Left ventricle myocardium inferior (tissue), 1 donor: ENCODE measurements at places on chromosomes 2 and 18.

DNA sequence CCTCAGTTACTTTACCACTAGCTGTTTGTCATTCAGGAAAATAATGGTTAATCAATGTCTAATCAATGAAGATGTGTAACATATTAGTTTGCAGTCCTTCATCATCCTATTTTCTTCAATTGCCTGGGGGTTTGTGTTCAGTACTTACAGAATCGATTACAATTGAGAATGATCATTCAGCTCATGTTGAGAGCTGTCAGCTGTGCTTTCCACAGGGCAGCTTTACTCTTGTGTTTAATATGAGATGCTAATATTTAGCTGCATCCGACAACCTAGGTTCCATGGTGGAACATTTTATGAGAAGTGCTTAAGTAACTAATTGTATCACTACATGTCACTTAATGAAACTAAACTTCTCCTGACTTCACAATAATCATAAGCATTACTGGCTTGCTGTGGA lies 191.9 kb downstream of the GRB14 start:
- DNase-seq = no peak

GRCh38 chr2:174135981-174136380 lies 112.4 kb downstream of the OLA1 start:
- no peak for DNase-seq

DNA sequence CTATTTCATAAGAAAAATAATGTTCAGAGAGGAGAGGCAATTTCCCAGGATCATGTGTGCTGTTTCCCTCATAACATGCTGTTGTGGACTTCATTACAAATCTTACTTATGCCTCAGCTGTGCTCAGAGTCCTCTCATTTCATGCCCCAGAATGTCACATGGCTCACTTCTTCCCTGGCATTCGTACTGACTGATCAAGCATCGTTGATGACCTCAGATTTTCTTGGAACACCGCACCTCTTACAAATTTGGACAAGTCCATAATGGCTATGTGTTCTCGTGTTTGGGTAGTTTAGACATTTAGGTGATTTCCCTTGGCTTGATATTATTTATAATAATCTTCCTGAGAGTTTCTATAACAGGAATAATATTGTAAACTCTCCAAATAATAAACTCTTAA lies 32.9 kb downstream of the SERPINB7 start:
- no peak for DNase-seq

- no peak for DNase-seq
Measured at GRCh38 chr2:102622646-102623045, 3.3 kb downstream of the SLC9A2 start.

- no peak for DNase-seq
Measured at GRCh38 chr2:207502577-207503198, 27.1 kb upstream of the CREB1 start.
